Cortex of kidney (tissue), 1 donor: ENCODE measurements at places on chromosomes 1 and 21.

GRCh38 chr1:202286622-202287097 is 55.1 kb downstream of the UBE2T start:
- DNase-seq, result no peak

GRCh38 chr1:162922201-162922600 is 61.2 kb upstream of the CCDC190 start:
- DNase-seq, result no peak

GRCh38 chr1:221850470-221851187 is 108.7 kb upstream of the DUSP10 start:
- DNase-seq, result no peak

DNA sequence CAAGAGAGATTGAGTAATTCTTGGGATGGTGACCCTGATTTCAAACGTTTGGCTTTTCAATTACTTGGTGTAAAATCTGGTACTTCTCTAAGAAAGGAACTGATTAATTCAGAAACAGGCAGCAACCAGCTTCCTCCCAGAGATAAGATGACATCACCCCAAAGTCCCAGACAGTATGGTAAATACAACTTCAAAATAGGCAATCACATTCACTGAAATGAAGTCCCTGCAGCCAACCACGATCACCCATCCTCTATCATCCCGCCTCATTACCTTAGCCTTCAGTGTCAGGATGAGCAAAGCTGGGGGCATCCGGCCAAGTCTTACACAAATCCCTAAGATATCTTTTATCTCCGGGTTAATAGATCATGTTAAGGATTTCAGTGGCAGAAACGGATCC is 26.4 kb upstream of the RUNX1 start:
- DNase-seq, result no peak

GRCh38 chr1:184388319-184388889 is 1.6 kb downstream of the C1orf21 start:
- DNase-seq, result no peak

GRCh38 chr1:217090060-217090911 is 367.1 kb upstream of the ESRRG start:
- no peak for DNase-seq

DNA sequence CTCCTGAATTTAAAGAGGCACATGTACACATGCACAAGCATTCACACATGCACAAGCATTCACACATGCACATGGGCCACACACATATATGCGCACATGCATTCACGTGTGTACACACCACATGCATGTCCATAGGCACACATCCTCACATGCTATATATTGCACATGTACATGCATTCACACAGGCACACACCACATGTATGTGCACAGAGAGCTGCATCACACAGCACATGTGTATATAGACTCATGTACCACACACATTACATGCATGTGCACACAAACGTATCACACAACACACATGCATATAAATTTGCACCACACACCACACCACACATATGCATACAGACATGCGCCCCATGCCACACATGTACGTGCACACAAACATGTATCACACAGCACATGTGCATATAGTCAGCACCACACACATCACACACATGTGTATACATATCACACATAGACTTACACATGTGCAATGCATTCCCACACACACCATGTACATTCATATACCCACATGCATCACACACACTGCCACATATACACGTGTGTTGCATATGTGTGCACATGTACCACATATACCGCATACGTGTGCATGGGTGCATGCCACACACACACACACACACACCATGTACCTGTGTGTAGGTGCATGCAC is 54.6 kb upstream of the COL18A1 start:
- no peak for DNase-seq

DNA sequence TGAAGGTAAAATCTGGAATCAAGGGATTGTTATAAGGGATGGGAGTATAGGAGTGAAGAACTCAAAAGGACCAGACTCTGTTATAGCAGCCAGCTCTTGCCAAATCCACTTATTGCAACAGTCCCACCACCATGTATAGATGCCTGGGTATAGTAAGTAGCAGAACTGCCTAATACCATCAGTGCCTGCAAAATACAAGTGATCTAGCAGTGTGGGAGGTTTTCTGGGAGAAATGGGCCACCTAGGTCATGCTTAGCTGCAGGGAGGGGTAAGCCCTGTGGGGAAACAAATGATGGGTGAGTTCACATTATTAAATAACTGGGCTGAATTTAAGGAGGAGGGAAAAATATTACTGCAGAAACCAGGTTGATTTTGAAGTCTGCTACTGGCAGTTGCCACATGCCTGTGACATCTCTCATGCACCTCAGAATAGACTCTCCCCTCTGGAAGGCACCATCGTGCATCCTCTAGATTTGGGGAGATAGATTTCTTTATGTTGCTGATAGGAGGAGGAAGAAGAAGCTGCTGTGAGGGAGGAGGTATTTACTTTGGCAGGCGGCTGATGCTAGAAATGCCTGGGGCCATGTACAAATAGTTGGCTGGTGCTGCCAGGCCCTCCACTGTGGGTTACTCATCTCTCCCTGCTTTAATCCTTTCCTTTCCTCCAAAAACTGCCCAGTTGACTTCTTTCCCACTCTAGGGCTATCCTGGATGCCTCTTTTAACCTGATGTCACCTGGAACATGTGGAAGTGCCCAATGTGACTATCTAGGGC is 27.5 kb downstream of the HLX start:
- no peak for DNase-seq
